ENCODE measurements at places on chromosomes 2 and 18.
A peak's percentile ranks its signal among the peaks of the same experiment; 100 is the strongest.

DNA sequence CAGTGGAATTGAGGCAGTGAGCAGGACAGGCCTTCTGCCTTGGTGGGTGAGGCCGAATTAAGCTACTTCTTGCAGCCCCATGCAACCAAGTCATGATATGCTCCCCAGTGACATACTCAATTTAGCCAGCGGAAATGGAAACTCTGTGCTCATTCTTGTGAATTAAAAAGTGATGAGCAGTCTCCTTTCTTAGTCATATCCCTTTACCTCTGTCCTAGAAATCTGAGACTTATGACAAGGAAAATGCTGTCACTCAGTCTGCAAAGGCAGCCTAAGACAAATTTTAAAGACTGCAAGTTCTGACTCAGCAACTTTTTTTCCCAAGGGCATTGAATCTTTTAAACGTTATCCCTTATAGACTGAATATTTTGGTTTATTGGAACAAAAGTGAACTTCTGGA is 218.2 kb downstream of the SH3BP4 start:
- DNase-seq: no peak

- no peak for DNase-seq
Observed at GRCh38 chr2:174078275-174078674, 113.1 kb upstream of the SP3 start.

DNA sequence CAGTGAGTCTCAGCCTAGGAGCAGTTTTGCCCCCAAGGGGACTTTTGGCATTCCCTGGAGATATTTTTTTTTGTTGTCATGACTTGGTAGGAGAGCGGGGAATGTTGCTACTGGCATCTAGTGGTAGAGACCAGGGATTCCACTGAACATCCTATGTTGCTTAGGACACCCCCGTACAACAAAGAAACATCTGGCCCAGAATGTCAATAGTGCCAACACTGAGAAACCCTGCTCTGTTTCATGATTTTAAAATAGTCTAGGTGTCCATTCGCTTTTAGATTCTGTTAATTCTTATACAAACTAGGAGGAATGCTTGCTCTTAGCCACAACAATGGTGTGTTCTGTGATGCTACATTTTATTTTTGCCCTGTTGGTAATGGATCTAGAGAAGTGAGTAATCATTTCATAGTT is 225.8 kb upstream of the SIX3 start:
- no peak for DNase-seq

GRCh38 chr2:29776406-29776805 is 145.0 kb downstream of the ALK start:
- no peak for DNase-seq

DNA sequence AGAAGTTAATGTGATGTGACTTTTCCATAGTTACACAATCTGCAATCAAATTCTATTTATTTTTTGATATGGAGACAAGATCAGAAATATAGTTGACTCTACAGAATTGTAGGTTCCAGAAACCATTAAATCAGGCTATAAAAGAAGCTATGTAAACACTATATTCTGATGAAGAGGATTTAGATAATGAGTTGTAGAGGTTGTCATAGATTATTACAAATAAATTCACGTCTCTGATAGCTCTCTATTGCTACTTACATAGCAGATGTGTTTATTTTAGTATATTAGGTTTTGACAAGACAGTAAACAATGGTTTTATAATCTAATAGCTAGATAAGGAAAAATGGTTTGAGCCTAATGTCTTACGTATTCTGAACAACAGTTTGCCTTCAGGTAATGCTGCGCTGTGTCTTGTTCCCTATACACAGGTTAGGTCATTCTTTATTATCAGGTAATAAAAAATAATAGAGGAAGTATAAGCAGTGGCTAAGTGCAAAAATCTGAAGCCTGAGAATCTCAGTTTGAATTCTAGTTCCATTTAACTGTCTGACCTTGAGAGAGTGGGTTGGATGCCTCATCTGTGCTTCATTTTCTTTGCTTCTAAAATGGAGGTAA is 93.4 kb downstream of the PPP1R1C start:
- DNase-seq: no peak

GRCh38 chr2:136247204-136247950 is 129.4 kb upstream of the CXCR4 start:
- DNase-seq: no peak

DNA sequence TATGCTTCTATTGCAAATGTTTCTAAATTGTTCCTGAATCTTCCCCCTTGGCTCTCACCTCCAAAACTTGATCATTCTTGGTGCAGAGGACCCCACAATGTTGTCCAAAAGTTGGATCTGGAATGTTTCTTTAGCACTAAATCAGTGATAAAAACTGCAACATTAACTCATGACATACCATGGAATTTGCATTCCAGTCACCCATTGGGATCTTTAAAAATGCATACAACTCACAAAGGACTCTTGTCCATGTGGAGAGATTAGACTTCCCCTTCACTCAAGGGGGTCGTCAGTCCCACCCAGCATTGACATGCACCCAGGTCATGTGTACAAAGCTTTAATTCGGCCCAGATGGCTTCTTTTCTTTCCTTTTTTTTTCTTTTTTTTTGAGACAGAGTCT is 169.3 kb downstream of the SETBP1 start:
- DNase-seq: no peak

DNA sequence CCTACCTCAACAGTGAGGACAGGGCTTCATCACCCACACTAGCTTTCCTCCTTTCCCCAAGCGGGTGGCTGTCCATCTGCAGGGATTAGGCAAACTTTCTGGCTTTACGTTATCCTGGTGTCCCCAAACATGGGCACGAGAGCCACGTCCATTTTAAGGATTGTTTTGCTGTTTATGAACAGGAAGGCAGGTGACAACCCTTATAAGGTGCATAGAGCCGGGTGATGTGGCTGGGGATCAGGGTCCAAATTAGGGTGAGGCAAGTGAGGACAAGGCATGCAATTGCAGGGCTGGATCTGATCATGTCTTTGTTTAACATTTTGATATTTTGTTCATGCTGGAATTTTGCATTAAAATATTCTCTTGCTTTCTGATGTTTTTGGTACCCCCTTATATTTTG is 27.6 kb upstream of the ITGA6 start:
- DNase-seq: no peak

DNA sequence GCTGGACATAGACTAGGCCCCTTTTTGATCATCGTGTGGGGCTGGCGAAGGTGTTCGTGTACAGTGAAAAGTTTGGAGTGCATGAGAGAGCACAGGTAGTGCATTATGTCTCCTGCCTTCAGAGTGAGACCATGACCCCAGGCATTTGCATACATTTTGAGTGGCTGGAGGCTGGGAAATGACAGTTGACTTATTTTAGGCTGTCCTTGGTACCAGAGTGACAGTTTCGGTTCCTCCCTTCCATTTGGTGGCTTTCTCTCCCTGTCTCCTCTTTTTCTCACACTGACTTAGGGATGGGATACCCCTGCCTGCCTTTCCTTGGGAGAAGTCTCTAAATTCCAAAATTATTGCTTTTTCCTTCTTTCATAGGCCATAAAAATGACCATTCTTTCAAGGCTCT is 20.1 kb downstream of the SERPINB12 start:
- no peak for DNase-seq

GRCh38 chr2:227430639-227431038 is 41.3 kb upstream of the AGFG1 start:
- DNase-seq: no peak

GRCh38 chr2:160615706-160616105 is 122.1 kb upstream of the RBMS1 start:
- no peak for DNase-seq

GRCh38 chr18:48866856-48867255 is 83.9 kb downstream of the SMAD7 start:
- no peak for DNase-seq

- DNase-seq: no peak
Observed at GRCh38 chr2:241811952-241812729, 3.1 kb downstream of the NEU4 start.

DNA sequence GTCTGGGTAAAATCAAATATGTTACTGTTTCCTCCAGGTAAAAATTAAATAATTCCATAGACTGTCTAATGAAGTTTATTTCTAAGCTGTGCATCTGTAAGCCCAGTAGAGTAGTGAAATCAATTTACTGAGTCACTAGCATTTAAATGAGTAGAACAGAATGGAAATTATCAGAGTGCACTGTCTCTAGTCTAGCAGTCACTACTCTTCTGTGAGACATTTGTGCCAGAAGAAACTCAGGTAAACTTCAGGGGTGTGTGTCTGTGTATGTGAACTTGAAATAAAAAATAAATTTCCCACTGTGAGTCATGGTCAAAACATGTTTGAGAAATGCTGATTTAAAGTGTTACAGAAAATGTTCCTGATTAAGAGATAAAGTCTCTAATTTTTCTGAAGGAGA is 146.4 kb downstream of the RIF1 start:
- no peak for DNase-seq

DNA sequence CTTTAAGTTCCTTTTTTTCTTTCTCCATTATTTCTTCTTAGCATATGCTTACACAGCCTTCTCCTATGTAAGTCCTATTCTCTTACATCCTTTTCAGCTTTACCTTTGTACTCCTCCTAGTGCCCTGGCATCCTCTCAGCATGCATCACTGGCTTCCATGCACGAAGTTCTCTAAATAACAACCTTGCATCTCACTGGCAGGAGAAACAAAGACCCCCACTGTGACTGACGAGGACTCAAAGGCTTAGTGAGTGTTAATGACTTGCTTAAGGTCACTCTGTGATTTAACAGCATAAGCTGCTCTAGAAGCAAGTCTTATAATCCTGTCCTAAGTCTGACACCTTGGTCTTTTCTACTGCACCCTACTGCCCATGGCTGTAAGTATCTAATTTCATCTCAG is 1236.0 kb upstream of the CELF4 start:
- no peak for DNase-seq

- peak; percentile 82 for DNase-seq
Observed at GRCh38 chr2:223944703-223945531, at the start of gene WDFY1. TSS of gene WDFY1 (minus strand) at chr2:223945335. CDS start at chr2:223945284, 51 bp downstream.

DNA sequence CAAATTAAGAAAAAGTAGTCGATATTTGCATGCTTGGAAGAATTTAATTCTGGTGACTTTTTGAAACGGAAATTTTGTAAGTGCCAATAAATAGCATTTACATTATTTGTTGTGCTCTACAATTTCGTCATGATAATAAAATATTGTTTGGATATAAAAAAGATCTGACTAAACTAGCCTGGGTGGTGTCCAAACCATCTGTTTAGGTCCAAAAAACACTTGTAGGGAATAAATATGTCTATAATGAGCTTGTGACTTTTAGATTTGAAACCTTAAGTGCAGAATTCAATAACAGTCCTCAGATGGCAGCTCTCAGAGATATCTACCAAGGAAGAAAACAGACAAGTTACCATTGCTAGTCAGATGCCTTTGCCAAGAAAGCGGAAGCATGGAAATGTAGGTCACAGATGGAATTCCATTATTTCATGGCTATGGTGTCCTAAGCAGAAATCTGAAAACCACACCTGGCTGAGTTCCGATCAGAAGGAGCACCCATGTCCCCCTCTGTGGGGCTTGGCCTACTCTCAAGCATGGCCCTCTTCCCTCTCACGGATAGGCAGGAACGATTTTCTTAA is 731.1 kb downstream of the RNF144A start:
- no peak for DNase-seq

GRCh38 chr18:10298346-10298745 is 156.1 kb upstream of the APCDD1 start:
- DNase-seq: no peak

- DNase-seq: no peak
Observed at GRCh38 chr2:105455488-105456003, 56.7 kb upstream of the FHL2 start.

GRCh38 chr18:63293935-63294334 is 25.6 kb downstream of the BCL2 start:
- peak; percentile 11 for DNase-seq

DNA sequence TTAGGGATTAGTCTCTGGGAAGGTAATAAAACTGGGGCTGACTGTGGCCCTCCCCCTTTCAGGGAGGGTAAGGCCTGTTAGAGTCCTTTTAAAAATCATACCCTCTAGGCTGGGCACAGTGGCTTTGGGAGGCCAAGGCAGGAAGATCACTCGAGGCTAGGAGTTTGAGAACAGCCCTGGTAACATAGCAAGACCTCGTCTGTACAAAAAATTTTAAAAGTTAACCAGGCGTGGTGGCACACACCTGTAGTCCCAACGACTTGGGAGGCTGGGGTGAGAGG is 118.7 kb downstream of the STPG4 start:
- DNase-seq: no peak

GRCh38 chr18:37565977-37566478 is 430 bp upstream of the CELF4 start:
- peak; percentile 23 for DNase-seq

GRCh38 chr2:6027066-6027465 is 334.9 kb downstream of the SOX11 start:
- DNase-seq: no peak

GRCh38 chr2:198096002-198096401 is 291.6 kb downstream of the PLCL1 start:
- no peak for DNase-seq

- no peak for DNase-seq
Observed at GRCh38 chr2:118145806-118146205, 57.5 kb downstream of the INSIG2 start.

DNA sequence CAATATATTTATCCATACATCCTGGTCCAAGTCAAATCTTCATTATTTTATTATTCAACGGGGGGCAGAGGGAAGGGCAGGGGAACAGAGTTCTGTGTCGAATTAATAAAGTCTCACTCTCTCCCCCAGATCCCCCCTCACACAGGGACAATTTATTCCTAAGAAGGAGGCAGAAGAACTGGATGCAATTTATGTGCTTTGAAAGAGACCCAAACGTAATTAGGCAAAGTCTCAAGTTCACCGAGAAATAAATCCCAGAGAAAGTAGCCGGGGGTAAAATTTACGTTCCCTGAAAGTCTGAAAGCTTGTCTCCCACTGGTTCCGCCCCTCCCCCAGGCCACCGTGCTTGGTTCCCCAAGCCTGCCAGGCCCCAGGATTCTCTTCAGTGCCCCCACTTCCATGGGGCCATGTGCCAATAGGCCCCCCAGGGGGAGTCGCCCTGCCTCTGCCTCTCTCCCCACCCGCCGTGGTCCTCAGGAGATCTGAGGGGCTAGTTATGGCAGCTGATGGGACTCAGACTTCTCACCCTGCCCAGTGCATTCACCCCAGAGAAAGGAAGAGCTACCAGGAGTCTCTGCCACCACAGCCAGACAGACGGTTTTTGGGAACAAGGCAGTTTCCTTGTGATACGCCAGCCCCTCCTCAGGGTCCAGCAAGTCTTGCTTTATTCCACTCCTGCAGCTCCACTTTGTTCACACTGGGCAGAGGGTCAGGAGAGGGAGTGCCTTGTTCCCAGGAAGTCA is 215.5 kb downstream of the CYP26B1 start:
- DNase-seq: no peak

- no peak for DNase-seq
Observed at GRCh38 chr18:46028536-46028891, 43.5 kb downstream of the PSTPIP2 start.

GRCh38 chr18:79360933-79361332 is 34.8 kb upstream of the NFATC1 start:
- DNase-seq: no peak

All from substantia nigra (tissue), 51 donors.